ENCODE measurements at places on chromosomes 11 and 22. TPM values are rescaled to one million over a fixed set of nuclear protein-coding genes. Genes with fewer than 3 reads are reported as not detected.

DNA sequence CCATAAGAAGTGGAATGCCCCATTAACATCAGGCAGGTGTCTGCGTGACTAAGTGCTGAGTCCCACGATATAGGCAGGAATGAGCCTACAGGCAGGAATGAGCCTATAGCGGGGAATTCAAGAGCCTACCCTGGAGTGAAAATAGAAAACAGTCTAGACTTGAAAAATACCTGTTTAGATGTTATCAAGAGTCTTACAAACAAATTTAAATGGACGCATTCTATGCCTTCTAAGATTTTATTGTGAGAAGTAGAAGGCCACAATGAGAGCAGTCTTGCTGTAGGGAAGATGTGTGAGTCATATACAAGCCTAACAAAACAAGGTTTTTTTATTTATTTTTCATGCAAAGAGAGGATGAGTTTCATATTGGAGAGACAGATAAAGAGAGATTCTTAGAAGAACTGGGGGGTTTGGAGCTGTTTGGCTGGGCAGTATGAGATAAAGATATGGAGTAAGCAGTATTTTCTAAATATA lies 200.8 kb upstream of the ZC3H12C start:
- no peaks in the 10 kb centered on the region for H3K36me3 ChIP-seq
- H3K27ac ChIP-seq: no peak overlapping the region
- H3K4me3 ChIP-seq: no peak overlapping the region
- no peaks in the 10 kb centered on the region for H3K4me1 ChIP-seq
- no peaks in the 10 kb centered on the region for H3K27me3 ChIP-seq

- H3K27ac ChIP-seq: no peak overlapping the region
- H3K36me3 ChIP-seq: no peaks in the 10 kb centered on the region
- no peaks in the 10 kb centered on the region for H3K27me3 ChIP-seq
These were observed 52.3 kb downstream of the ST14 start for GRCh38 chr11:130211781-130212401.

MN1 gene
- 0.04 TPM for total RNA-seq

- H3K27ac ChIP-seq: no peak overlapping the region
- no peak for DNase-seq
- H3K4me1 ChIP-seq: no peaks in the 10 kb centered on the region
- no peaks in the 10 kb centered on the region for H3K36me3 ChIP-seq
These were observed 289.5 kb upstream of the C11orf87 start for GRCh38 chr11:109132539-109132938.

DNA sequence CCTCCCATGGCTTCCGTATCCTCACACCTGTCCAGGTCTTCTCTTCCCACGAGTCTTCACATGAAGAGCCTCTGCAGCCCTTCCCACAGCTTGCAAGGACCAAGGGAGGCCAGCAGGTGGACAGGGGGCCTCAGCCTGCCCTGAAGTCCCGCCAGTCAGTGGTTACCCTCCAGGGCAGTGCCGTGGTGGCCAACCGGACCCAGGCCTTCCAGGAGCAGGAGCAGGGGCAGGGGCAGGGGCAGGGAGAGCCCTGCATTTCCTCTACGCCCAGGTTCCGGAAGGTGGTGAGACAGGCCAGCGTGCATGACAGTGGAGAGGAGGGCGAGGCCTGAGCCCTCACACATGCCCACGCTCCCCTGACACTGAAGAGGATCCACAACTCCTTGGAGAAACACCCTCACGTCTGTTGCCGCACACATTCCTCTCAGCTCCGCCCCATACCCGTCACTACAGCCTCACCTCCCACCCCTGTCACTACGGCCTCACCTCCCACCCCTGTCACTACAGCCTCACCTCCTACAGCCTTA lies 8.3 kb downstream of the SSH3 start:
- no peak for DNase-seq
- H3K4me1 ChIP-seq: peaks cover 28% of the 10 kb centered on the region
- H3K4me3 ChIP-seq: no peak overlapping the region
- no peaks in the 10 kb centered on the region for H3K27me3 ChIP-seq
- peak overlapping the region; percentile 53 for H3K27ac ChIP-seq
- no peaks in the 10 kb centered on the region for H3K36me3 ChIP-seq

GRCh38 chr11:13674799-13675509 lies 6.5 kb downstream of the FAR1 start:
- no peaks in the 10 kb centered on the region for H3K27me3 ChIP-seq
- H3K4me3 ChIP-seq: no peak overlapping the region
- no peak overlapping the region for H3K27ac ChIP-seq
- H3K4me1 ChIP-seq: peaks cover 10% of the 10 kb centered on the region

DNA sequence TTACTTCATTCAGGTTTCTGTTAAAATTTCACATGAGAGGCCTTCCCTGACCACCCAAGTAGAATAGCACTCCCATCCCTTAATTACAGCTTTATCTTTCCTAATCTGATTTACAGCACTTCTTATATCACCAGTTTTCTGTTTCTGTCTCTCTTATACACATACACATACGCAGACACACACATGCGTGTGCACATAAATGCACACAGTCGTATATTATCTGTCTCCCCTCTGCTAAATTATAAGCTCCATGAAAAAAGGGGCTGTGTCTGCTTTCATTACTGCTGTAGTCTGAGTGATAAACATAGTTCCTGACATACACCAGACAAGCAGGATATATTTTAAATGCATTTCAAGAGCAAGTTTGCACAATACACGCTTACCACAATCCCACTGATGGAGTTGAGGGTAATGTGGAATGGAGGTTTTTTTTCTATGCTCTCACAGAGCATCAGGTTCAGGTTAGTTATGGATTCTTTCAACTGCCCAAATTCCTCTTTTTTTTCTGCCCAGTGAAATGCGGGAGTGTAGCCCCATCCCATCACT lies 13.7 kb upstream of the TOP3B start:
- peaks cover 6% of the 10 kb centered on the region for H3K27me3 ChIP-seq
- no peak for DNase-seq

GRCh38 chr11:93842461-93842860 lies 8.0 kb downstream of the VSTM5 start:
- no peaks in the 10 kb centered on the region for H3K36me3 ChIP-seq
- no peaks in the 10 kb centered on the region for H3K27me3 ChIP-seq
- H3K4me1 ChIP-seq: no peaks in the 10 kb centered on the region

GRCh38 chr11:24082241-24082640 lies 414.6 kb upstream of the LUZP2 start:
- H3K27me3 ChIP-seq: no peaks in the 10 kb centered on the region
- DNase-seq: no peak
- H3K36me3 ChIP-seq: no peaks in the 10 kb centered on the region
- no peak overlapping the region for H3K27ac ChIP-seq

DNA sequence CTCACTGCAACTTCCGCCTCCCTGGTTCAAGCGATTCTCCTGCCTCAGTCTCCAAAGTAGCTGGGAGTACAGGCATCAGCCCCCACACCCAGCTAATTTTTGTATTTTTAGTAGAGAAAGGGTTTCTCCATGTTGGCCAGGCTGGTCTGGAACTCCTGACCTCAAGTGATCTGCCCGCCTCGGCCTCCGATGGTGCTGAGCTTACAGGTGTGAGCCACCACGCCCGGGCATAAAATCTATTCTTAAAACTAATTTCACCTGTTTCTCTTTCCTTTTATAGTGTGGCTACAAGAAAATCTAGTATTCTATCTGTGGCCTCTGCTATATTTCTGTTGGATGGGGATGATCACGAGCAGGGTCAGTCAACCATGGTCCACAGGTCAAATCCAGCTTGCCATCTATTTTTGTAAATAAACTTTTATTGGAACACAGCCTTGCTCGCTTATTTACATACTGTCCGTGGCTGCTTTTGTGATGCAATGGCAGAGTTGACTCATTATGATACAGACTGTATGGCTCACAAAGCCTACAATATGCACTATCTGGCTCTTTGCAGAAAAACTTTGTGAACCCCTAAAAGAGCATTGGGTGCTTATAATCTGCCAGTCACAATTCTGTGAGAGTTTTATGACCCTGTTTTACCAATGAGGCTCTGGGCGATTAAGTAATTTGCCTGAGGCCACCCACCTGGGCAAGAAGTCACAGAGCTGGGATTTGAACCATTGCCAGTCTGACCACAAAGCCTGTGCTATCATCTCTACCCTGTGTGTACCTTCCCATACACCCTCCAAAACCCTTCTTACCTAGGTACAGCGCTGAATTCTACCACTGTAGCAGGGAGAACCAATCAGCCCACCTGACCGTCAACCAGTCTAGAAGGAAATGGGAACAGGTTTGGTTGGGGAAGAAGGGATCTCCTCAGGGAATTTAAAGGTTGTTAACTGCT lies 28.3 kb downstream of the SLC1A2 start:
- H3K27me3 ChIP-seq: no peaks in the 10 kb centered on the region
- H3K4me1 ChIP-seq: peaks cover 16% of the 10 kb centered on the region
- no peaks in the 10 kb centered on the region for H3K36me3 ChIP-seq
- H3K4me3 ChIP-seq: no peak overlapping the region

TMEM9B gene
- total RNA-seq: 32.7 TPM

OR10G6 gene
- not detected for total RNA-seq

- no peak overlapping the region for H3K27ac ChIP-seq
- no peaks in the 10 kb centered on the region for H3K4me1 ChIP-seq
- no peak for DNase-seq
These were observed 13.1 kb upstream of the MMP1 start for GRCh38 chr11:102810950-102811660.

DNA sequence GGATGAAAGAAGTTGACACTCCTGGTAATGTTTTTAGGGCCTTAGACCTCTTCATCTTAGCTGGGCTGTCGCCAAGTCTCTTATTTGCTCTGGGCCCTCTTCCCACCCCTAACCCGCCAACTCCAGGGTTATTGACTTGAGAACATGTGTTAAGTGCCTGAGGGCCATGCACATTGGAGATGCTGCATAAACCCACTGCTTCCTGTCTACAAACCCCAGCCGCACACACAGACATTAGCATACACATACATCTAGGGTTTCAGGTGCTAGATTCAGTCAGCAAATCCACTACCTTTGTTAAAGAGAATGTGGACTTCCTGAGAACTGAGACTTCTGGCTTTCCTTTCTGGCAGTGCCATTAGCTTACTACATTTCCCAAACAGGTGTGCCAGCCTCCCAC lies 817 bp downstream of the PANX3 start:
- no peak overlapping the region for H3K27ac ChIP-seq
- no peak overlapping the region for H3K4me3 ChIP-seq
- no peaks in the 10 kb centered on the region for H3K4me1 ChIP-seq
- H3K36me3 ChIP-seq: no peaks in the 10 kb centered on the region
- no peak for DNase-seq

DNA sequence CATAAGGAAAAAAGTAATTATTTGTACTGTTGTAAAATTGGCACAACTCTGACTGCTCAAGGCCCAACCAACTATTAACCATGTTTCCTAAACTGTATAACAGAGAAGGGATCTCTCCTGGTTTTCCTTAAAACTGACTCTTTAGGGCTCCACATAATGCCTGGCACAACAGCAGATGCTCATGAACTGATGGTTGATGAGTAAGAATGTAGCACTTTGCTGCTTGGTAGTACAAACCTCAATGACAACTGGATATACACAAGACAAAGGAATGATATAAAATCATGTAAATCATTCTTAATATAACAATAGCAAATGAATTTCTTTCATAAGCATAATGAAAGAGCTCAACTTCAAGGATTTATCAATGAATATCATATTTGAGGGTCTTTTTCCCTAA lies 11.7 kb downstream of the MSANTD2 start:
- no peak for DNase-seq
- no peaks in the 10 kb centered on the region for H3K27me3 ChIP-seq
- no peaks in the 10 kb centered on the region for H3K36me3 ChIP-seq
- H3K27ac ChIP-seq: no peak overlapping the region

Measured in CD8-positive, alpha-beta memory T cell (primary cell).